Thyroid gland (tissue), 4 donors: ENCODE measurements at places on chromosomes 6 and 20. TPM values are rescaled to one million over a fixed set of nuclear protein-coding genes. Genes with fewer than 3 reads are reported as not detected.

Gene RRBP1
- 204 TPM for total RNA-seq

Gene F13A1
- total RNA-seq = 139 TPM

Gene FRMD1
- not detected for total RNA-seq

Gene TREM2
- 1.7 TPM for total RNA-seq

Gene SLC32A1
- not detected for total RNA-seq

DNA sequence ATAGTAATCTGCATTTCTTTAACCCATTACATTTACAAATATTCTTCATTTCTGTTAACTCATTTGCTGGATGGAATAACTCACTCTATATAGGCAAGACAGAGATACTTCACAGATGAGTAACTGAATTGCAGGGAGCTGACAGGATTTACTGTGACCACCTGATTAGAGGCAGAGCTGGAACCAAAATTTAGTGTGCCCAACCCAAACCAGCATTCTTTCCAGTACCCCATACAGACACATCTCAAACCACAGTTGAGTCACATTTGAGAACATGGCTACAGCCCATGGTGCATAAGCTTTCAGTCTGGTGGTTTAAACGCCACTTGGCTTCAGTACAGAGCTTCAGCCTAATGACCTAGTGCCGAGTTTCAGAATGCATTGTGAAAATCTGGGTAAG is 138.4 kb upstream of the TENT5A start:
- H3K27ac ChIP-seq = no peak overlapping the region
- H3K4me3 ChIP-seq = no peak overlapping the region
- H3K36me3 ChIP-seq = no peaks in the 10 kb centered on the region
- no peak for DNase-seq
- no peaks in the 10 kb centered on the region for H3K27me3 ChIP-seq

- no peaks in the 10 kb centered on the region for H3K36me3 ChIP-seq
- no peaks in the 10 kb centered on the region for H3K27me3 ChIP-seq
- DNase-seq = no peak
- H3K4me1 ChIP-seq = peaks cover 13% of the 10 kb centered on the region
- no peak overlapping the region for H3K4me3 ChIP-seq
- no peak overlapping the region for H3K27ac ChIP-seq
These were observed 29.9 kb downstream of the ID4 start for GRCh38 chr6:19866985-19867627.

GRCh38 chr6:36201612-36202011 is 5.1 kb downstream of the BRPF3 start:
- H3K4me1 ChIP-seq = peaks cover 15% of the 10 kb centered on the region
- H3K36me3 ChIP-seq = peaks cover 19% of the 10 kb centered on the region
- no peak overlapping the region for H3K4me3 ChIP-seq
- no peaks in the 10 kb centered on the region for H3K27me3 ChIP-seq
- DNase-seq = no peak

- H3K36me3 ChIP-seq = no peaks in the 10 kb centered on the region
- H3K4me3 ChIP-seq = no peak overlapping the region
- H3K27ac ChIP-seq = no peak overlapping the region
- no peak for DNase-seq
These were observed 174.0 kb downstream of the MRPL14 start for GRCh38 chr6:43953256-43953655.

GRCh38 chr6:127918506-127919427 is 17.9 kb upstream of the THEMIS start:
- no peaks in the 10 kb centered on the region for H3K4me1 ChIP-seq
- no peak overlapping the region for H3K27ac ChIP-seq
- no peak overlapping the region for H3K4me3 ChIP-seq
- no peak for DNase-seq
- H3K27me3 ChIP-seq = no peaks in the 10 kb centered on the region
- no peaks in the 10 kb centered on the region for H3K36me3 ChIP-seq

DNA sequence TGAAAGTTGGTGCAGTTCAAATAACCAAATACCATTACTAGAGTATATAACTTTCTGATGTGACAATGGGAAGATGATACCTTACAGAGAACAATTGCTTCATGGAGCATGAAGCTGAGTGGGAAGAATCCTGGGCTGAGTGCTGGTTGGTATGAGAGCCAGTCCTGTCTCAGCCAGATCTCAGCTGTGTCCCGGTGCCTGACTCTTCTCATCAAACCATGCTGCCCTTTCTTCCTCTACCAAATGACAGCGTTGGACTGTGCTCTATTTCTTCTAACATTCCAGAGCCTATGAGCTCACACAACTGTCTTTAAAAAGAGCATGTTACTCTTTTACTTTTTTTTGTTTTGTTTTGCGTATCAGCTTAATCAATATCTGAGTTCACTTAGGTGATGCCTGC is 27.5 kb upstream of the PBOV1 start:
- no peaks in the 10 kb centered on the region for H3K4me1 ChIP-seq
- H3K36me3 ChIP-seq = no peaks in the 10 kb centered on the region
- no peak overlapping the region for H3K4me3 ChIP-seq
- H3K27me3 ChIP-seq = no peaks in the 10 kb centered on the region
- no peak for DNase-seq
- H3K27ac ChIP-seq = no peak overlapping the region

- no peaks in the 10 kb centered on the region for H3K27me3 ChIP-seq
- peaks cover 26% of the 10 kb centered on the region for H3K4me1 ChIP-seq
- H3K36me3 ChIP-seq = no peaks in the 10 kb centered on the region
- no peak for DNase-seq
- no peak overlapping the region for H3K4me3 ChIP-seq
These were observed 24.1 kb downstream of the MAFB start for GRCh38 chr20:40664891-40665290.

GRCh38 chr6:149045404-149045803 is 272.1 kb upstream of the TAB2 start:
- peaks cover 4% of the 10 kb centered on the region for H3K4me1 ChIP-seq
- H3K27me3 ChIP-seq = no peaks in the 10 kb centered on the region
- H3K27ac ChIP-seq = no peak overlapping the region
- no peak overlapping the region for H3K4me3 ChIP-seq
- no peak for DNase-seq

DNA sequence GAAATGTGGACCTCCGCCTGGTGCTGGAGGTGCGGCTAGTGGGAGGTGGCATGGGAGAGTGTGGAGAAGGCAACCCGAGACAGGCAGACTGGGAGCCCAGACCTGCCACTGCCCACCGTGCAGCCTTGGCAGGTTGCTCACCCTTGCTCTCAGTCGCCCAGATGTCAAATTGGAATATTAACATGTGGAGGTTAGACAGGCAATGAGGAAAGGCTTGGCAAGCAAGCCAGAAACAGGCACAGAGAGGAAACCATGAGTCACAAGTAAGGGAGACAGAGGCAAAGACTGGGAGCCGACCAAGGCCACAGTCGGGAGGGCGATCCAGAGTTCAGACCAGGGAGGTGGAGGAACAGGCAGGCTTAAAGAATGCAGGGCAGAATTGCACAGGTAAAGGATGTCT is 178.2 kb downstream of the FOXC1 start:
- H3K4me3 ChIP-seq = no peak overlapping the region
- H3K27ac ChIP-seq = no peak overlapping the region
- no peaks in the 10 kb centered on the region for H3K27me3 ChIP-seq
- no peaks in the 10 kb centered on the region for H3K4me1 ChIP-seq
- H3K36me3 ChIP-seq = no peaks in the 10 kb centered on the region

DNA sequence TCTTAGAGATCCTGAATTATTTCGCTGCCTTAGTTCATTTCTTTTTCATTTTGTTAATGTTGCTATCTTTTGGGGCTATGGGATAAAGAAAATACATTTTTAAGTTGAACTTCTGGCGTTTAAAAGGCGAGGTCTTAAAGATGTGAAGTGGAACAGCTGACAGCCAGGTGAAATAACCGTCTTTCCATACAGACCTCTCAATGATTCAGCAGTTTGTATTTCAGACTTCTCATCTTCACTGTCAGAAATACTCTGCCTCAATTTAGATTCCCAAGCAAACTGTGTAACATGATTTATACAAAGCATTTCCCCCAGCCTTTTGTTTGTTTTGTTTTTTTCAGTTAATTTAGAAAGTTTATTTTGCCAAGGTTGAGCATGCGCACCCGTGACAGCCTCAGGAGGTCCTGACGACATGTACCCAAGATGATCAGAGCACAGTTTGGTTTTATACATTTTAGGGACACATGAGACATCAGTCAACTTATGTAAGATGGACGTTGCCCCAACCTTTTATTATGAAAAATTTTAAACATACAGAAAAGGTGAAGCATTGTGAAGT is 40.0 kb downstream of the SLC9A8 start:
- H3K27me3 ChIP-seq = no peaks in the 10 kb centered on the region
- no peak for DNase-seq
- no peak overlapping the region for H3K4me3 ChIP-seq
- H3K36me3 ChIP-seq = peaks cover 21% of the 10 kb centered on the region
- peak overlapping the region; percentile 36 for H3K27ac ChIP-seq
- H3K4me1 ChIP-seq = peaks cover 6% of the 10 kb centered on the region

GRCh38 chr6:157717340-157717748 is 105.7 kb upstream of the SNX9 start:
- no peaks in the 10 kb centered on the region for H3K27me3 ChIP-seq
- no peak overlapping the region for H3K4me3 ChIP-seq
- H3K4me1 ChIP-seq = peaks cover 14% of the 10 kb centered on the region
- no peak overlapping the region for H3K27ac ChIP-seq
- no peak for DNase-seq

- H3K4me3 ChIP-seq = no peak overlapping the region
- no peak overlapping the region for H3K27ac ChIP-seq
These were observed 929.5 kb downstream of the KIF16B start for GRCh38 chr20:15643713-15644112.

- DNase-seq = no peak
- H3K36me3 ChIP-seq = no peaks in the 10 kb centered on the region
- H3K4me3 ChIP-seq = no peak overlapping the region
- H3K27me3 ChIP-seq = no peaks in the 10 kb centered on the region
These were observed 146.9 kb upstream of the BEND6 start for GRCh38 chr6:56807989-56808337.
